Activated naive CD4-positive, alpha-beta T cell (primary cell): ENCODE measurements at places on chromosomes 5 and 9.

GRCh38 chr5:126826619-126827215 is 49.8 kb downstream of the LMNB1 start:
- no peak for DNase-seq

DNA sequence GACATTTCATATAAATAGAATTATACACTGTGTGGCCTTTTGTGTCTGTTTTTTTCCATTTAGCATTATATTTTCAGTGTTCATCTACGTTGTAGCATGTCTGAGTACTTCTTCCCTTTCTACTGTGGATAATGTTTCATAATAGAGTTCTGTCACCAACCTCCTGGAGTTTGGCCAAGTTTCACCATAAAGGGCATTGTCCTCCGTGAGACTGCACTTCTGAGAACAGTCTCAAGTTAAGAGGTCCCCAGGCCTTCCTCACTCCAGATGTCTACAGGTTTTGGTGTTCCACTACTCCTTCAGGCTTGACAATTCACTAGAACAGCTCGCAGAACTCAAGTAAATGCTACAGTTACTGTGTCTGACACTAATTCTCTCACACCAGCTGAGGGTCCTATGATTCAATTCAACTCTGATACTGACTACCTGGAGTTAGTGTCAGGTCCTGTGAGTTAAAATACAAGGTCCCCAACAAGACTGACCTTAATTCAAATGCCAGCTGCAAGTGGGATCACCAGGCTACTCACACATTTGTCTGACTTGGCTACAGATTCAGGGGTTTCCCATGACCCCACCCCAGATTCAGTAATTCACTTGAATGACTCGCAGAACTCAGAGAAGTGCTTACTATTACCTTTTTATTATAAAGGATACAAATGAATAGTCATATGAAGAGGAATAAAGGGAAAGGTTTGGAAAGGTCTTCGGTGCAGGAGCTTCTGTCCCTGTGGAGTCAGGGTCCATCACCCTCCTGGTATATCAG is 31.1 kb downstream of the SLC35A4 start:
- no peak for DNase-seq

GRCh38 chr5:65946198-65946745 is 19.9 kb downstream of the ERBIN start:
- no peak for DNase-seq

- no peak for DNase-seq
Measured at GRCh38 chr5:79540939-79541338, 27.0 kb upstream of the HOMER1 start.

DNA sequence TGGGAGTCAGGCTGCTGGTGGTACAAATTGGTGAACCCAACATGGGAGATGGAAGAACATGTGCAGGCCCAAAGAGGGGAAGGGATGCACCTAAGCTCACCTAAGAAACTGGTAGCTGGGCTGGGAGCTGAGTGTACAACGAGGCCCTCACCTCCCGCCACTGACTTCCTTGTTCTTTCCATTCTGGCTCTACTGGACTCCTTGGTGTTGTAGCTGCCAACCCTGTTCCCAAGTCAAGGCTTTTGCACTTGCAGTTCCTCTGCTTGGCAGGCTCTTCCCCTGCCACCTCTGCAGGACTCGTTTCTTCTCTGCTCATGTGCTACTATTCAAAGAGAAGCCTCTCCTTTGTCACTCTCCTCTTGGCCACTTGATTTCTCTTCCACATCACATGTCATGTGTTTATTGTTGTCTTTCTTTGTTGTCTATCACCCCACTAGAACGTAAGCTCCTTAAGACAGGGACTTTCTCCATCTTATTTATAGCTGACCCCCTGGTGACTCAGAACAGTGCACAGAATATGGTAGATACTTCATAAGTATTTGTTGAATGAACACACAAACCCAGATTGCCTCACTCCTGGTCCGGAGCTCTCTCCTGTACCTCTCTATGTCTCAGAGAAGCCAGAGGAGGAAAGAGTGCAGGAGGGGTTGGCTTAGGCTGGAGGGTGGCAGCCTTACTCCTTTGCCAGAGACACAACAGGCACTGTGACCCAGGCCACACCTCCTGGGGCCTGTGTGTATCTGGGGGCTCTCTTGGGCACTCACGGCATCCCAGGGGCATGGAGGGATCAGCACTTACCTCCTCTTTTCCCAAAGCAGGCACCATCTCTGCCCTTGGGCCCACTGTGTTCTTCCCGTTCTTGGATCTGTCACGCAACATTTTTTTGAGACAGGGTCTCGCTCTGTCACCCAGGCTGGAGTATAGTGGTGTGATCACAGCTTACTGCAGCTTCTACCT is 5.2 kb upstream of the SPINK4 start:
- DNase-seq, result no peak

DNA sequence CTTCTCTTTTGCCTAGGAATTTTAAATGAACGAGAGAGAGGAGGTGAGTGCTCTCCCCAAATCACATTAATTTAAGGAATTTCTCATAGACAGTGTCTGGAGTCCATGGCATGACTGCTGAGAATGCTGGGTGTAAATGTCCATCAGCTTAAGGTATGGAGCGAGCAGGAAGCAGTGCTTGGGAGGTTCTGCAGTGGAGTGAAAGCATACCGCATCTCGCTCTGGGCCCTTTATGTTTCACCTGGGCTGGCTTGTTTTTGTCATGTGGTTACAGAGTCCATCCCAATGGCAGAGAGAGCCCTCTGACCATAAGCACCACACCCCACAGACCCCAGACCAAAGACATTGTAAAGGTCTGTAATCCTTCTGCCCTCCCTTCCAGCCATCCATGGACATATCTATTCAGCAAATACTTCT is 20.6 kb upstream of the TNFAIP8 start:
- no peak for DNase-seq

DNA sequence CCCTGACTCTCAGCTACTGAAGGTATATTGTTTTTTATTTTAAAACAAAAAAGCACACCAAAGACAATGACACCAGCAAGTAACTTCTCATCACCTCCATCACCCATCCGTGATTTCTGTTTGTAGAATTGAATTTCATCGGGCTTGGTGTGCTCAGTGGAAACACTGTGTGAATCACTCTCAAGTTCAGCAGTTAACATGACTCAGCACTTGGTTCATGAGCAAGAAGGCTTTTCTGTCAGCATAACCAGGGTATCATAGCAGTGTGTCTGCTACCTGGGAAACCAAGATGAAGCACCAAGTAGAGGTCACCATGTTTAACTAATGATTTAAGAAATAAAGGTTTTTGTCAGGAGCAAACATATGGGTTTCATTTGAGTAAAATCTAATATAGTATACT is 123.7 kb downstream of the INSYN2B start:
- no peak for DNase-seq

GRCh38 chr9:35686222-35687203 is 3.2 kb downstream of the TPM2 start:
- DNase-seq, result no peak

DNA sequence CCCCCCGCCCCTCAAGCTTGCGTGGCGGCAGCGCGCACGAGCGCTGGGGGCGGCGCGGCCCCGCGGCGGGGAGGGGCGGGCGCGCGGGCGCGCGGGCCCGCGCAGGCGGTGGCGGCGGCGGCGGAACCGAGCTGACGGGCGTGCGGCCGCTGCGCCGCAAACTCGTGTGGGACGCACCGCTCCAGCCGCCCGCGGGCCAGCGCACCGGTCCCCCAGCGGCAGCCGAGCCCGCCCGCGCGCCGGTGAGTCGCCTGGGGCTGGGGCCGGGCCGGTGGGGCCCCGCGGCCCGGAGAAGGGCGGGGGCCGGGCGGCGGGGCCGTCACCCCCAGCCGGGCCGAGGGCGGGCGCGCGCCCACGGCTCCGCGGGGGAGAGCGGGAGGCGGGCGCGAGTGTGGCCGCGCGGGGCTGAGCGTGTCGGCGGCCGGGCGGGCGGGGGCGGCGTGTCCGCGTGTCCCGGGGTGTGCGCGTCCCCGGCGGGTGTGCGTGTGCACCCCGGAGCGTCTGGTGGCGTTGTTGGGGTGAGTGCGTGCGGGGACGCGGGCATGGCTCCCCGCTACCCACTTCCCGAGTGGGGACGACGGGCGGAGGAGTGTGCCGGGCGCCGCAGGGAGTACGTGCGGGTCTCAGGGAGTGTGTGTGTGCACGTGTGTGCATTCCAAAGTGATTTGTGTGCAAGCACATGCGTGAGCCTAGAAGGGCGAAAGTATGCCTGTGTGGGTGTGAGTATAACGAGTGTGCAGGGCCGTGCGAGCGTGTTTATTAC is at the start of gene NEK6:
Gene NEK6 (plus strand): TSS at position 106 of the 763 bp plus-strand sequence. CDS start 44,016 bp downstream, outside the sequence.
- no peak for DNase-seq

GRCh38 chr9:111076042-111076441 is 37.8 kb upstream of the LPAR1 start:
- DNase-seq, result no peak

- no peak for DNase-seq
Measured at GRCh38 chr5:173230690-173231380, 4.2 kb downstream of the NKX2-5 start.

DNA sequence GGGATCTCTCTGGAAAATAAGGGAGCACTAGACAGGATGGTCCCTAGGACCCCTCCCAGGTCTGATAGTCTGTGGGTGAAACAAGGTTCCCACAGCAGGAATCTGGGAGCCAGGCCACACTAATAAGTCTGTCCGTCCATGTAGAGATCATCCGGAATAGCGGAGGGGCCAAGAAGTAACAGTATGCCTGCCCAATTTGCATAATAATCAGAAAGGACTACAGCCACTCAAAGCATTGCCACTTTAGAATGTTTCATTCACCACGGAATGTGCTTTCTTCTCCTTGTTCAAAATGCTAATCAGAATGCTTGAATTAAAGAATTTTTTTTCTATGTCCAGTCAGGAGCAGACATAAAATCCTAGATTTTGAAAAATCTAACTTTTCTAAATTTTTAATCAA is 254.9 kb downstream of the ACTL7B start:
- DNase-seq, result no peak

- DNase-seq, result no peak
Measured at GRCh38 chr9:36025746-36026145, 11.0 kb upstream of the RECK start.

DNA sequence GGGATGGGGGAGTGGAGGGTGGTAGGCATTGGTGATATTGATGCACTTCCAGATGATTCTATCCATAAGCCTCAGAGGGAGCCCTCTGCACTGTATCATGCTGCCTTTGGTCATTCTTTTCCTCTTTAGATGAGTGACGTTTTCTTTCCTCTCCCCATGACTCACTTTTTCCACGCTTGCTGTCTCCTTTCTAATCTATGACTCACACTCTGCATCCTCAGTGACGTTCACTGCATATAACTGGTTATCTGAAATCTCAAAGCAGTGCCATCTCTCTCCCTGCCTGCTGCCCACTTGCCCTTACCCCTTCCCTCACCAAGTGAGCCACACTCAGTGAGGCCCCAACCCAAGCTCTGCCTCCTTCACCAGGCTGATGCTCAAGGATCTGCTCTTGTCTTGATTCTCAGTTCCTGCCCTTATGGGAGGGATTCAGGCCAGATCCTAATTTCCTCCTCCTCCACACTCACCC is 31.6 kb downstream of the PTGS1 start:
- no peak for DNase-seq

DNA sequence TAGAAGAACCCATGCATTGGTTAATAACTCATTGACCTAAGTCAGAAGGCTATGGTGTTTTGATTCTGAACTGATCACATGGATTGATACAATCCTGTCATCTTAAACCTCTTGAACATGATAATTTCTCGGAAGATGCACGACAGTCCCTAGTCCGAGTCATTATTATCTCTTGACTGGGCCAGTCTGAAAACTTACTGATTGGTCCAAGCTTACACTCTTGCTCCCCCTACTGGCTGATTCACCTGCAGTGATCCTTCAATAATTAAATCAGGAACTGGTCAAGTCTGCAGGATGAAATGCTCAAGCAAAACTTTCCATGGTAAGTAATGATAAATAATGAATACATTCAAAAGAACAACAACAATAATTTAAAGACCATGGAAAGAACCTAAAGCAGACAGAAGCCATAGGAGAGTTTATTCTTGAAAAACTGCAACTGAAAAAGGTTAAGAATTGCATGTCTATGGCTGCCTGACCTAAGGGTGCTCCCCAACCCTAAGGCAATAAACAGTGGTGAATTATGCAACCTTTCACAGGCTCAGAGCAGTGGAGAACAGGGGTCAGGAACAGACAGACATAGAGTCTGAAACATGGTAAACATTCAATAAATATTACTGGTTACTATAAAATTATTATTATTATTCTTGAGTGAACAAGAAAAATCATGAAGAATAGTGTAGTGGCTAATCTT is 79.3 kb downstream of the BRINP1 start:
- no peak for DNase-seq

DNA sequence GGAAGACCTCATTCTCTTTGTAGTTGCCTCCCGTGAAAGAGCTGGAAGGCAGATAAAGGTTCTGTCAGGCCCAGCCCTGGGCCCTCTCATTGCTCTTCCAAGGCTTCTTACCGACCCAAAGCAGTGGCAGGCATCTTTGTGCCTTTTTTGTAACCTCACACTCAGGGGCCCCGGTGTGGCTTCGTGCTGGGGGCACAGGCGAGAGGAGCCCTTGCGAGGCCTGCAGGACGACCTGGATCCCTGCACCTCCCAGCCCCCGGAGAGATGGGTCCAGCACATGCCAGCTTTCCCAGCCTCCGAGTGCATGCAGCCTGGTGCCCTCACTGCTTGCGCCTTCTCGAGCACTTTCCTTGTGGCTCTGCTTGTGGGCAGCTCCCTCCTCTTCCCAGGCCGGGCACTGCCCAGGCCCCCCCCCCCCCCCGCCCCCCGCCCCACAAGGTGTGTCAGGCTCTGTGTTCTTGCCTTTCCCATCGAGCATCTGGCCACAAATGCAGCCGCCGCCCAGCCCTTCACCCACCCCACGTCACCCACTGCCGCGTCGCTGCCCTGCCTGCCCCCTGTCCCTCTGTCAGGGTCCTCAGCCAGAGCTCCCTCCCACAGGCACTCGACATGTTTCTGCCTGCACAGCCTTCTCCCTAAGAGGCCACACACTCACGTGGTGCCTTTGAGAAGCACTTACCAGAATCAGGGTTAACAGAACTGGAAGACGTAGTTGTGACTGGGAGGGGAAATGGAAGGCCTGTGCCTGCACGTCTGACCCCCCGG is 63.7 kb upstream of the CACNA1B start:
- DNase-seq, result no peak

DNA sequence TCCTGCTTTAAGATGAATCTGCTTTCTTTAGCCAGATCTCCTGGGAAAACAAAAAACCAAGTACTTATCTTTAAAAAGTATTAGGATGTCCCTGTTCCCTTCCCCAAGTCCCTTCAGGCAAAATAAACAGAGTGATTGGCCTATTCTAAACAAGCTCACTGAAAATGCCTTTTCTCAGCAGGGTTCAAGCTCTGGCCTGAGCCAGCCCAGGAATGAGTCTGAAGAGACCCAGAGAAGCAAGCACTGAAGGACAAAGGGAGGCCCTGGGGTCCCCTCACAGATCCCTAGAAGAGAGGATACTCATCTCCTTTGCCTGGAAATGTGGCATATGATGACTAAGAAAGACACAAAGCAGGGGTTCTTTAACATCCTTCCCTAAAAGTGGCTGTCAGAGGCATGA is 66.8 kb upstream of the MAP1B start:
- DNase-seq, result no peak

DNA sequence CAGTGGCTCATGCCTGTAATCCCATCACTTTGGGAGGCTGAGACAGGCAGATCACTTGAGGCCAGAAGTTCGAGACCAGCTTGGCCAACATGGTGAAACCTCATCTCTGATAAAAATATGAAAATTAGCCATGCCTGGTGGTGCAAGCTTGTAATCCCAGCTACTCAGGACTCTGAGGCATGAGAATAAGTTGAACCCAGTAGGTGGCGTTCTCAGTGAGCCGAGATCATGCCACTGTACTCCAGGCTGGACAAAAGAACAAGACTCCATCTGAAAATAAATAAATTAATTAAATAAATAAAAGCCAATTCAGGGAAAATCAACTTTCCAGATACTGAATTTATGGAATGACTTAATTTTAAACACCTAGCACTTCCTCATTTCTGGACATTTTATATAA is 1722.1 kb downstream of the MAT2B start:
- no peak for DNase-seq

- DNase-seq, result no peak
Measured at GRCh38 chr9:137611623-137612609, 6.4 kb downstream of the ARRDC1 start.
